ENCODE measurements at places on chromosomes 6 and 20.

DNA sequence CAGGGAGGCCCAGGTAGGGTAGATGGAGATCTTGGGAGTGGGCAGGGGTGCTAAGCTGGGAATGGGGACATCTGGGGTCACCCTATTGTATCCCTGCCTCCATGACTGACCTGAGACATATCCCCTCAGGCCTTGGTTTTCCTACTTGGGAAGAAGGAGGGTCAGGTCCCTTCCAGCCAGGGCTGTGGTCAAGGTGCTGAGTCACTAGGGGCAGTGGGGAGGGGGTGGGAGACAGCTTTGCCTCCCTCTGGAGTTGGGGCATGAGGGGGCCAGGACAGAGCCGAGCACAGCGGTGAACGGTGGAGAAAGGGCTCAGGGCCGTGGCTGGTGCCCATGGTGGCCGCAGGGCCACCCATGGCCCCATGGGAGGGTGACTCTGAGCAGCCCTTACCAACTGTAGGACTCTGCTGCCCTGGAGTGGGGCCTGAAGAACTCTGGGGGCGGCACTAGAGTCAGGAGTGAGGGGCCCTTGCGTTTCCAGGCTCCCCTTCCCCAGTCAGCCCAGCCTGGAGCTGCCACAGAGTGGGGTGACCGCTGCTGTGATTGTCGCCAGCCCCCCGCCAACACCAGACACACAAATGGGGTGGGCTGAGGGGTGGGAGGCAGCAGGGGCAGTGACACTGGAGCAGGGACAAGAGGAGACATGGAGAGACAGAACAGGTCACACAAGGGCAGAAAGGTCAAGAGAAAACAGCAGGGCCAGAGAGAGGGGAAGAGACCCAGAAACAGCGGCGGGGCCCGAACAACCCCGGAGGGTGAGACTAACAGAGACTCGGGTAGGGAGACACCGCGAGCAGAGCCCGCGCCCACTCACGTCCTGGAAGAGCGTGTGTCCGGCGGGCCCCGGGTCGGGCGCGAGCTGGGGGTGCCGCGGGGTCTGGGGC, 576 bp downstream of the NECAB3 start:
- DNase-seq: no peak

DNA sequence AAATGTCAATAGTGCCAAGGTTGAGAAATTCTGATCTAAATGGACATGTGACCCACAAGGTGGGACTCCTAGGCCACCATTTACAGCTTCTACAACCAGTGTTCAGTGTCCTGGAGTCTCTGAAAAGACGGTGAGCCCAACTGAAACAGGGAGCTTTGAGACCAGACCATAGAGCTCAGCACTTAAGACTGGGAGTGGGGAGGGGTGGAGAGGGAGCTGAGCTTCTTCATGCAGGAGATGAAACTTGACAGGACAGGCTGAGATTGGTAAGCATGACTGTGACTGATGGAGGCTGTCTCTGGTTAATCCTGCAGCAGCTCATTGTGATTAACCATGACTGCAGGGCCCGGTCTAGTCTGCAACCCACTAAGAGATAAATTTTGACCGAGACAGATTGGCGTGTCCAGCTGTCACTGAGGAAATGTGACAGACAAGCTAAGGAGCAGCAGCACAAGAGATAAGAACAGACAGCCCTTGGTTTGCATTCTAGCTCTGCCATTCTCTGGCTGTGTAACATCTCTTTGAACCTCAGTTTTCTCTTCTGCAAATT, 1.4 kb upstream of the AAR2 start:
- DNase-seq: no peak

- DNase-seq: no peak
Observed at GRCh38 chr6:35686873-35687555, 1.7 kb downstream of the FKBP5 start.

GRCh38 chr20:59525500-59526241, 78.7 kb upstream of the PHACTR3 start:
- DNase-seq: peak; percentile 17

DNA sequence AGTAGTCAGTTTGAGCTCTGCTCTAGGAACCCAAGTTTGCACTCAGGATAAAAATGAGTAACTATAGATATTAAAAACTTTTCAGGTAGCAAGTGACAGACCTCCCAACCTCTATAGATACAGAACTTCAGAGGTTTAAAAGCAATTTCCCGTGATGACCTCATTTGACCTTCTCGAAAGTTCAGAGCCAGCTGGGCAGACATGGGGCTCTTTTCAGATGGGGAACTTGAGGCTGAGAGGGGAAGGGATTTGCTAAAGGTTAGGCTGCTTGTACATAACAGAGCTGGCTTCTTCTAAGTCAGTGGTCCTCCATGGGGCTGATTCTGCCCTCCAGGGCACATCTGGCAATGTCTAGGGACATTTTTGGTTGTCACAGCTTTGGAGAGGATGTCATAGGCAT, 58.8 kb upstream of the ZNF831 start:
- no peak for DNase-seq

GRCh38 chr6:167094820-167095637, 27.9 kb upstream of the CCR6 start:
- no peak for DNase-seq

GRCh38 chr6:53426667-53427270, 78.0 kb upstream of the ELOVL5 start:
- no peak for DNase-seq

- no peak for DNase-seq
Observed at GRCh38 chr6:52579006-52579660, 2.3 kb upstream of the TRAM2 start.

DNA sequence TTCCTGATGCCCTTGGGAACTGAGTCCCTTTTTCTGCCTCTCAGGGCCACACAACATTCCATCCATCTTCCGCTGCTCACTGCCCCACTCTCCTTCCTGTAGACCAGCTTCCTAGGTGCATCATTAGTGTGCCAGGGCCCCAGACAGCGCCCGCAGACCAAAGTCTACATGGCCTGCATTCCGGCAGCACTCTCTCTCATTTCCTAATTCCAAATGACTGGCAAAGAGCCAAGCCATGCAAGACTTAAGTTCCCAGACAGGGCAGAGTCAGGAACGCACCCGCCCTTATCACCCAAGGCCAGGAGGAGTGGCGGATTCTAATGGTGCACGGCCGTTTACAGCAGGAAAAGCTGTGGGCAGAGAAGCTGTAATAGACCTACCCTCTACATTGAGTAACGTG, 159.8 kb upstream of the ARID1B start:
- peak; percentile 3 for DNase-seq
